Glutamatergic neuron (in vitro differentiated cells): ENCODE measurements at places on chromosomes 6 and 20. TPM values are rescaled to one million over a fixed set of nuclear protein-coding genes. Genes with fewer than 3 reads are reported as not detected.
A peak's percentile ranks its signal among the peaks of the same experiment; 100 is the strongest.

NXT1 gene
- total RNA-seq, result 12.6 TPM

CLVS2 gene
- 18.6 TPM for total RNA-seq

GGTLC1 gene
- total RNA-seq, result not detected

MAPK13 gene
- total RNA-seq, result 4.2 TPM

TSHZ2 gene
- total RNA-seq, result 10.0 TPM

PNPLA1 gene
- not detected for total RNA-seq

ULBP2 gene
- total RNA-seq, result 5.4 TPM

DNA sequence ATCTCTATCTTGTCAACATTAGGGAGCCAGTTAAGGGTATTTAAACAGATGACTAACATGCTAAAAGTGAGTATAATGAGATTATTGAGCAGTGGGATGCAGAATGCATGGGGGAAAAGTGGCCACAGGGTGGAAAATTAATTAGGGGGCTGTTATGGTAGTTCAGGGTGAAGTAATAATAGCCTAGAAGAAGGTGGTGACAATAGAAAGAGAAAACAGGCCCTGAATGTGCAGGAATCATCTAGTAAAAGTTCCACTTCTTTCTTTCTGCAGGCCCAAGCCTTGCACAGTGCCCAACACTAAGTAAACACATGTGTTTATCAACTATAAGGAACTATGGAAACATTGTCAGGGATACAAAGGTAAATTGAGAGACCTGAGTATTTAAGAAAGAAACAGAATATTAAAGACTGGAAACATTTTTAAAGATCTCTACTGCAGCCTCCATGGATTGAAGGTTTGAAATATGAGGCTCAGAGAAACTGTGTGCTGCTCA is 7.1 kb upstream of the MYB start:
- DNase-seq, result no peak

GRCh38 chr6:157497579-157497978 is 116.6 kb downstream of the ZDHHC14 start:
- DNase-seq, result no peak

- peak; percentile 89 for DNase-seq
These were observed 60.4 kb upstream of the KLHL31 start for GRCh38 chr6:53725791-53726575.

- DNase-seq, result no peak
These were observed 135.9 kb downstream of the AGPAT4 start for GRCh38 chr6:161137839-161138542.

DNA sequence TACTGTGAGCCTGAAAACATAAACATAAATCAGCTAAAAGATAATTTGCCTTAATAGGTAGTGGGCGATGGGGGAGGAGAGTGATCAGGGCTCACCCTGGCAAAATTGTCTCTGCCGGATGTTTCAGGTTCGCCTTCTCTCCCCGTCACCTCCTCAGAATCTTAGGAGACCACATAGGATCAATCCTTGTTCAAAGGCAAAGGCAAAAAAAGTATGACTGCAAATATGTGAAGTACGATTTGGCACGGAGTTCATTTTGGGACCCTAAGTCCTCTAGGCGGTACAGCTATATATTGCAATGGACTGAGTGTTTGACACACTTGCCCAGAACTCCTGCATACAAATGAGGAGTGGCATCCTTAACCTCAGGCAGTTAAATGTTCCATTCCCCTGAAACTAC is 649.2 kb upstream of the FLRT3 start:
- DNase-seq, result no peak

GRCh38 chr6:144149894-144150709 is at the start of gene STX11:
STX11 (plus strand) TSS chr6:144150517; CDS start chr6:144186628, 36,111 bp downstream.
- peak; percentile 56 for DNase-seq

DNA sequence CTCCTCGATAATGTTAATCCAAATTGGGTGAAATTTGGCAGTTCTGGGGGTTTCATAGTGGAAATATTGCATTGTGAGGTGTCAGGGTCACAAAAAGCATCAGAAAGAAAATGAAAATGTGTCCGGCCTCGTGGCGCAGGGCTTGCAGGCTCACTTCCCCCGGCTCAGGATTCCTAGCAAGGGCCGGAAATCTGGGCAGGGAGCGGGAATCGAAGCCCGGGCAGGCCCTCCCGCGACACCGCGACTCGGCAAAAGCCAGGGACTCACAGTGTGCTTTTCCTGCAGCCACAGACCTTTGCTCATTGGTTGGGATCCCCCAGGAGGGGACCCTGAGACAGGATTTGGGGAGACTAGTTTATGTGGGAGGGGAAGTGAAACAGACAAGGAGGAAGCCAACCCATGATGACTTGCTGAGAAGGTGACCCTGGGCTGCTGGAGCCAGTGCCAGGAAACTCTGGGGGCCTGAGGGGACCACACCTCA is 847 bp upstream of the CD93 start:
- DNase-seq, result no peak

GRCh38 chr6:13455552-13455966 is 31.8 kb downstream of the GFOD1 start:
- no peak for DNase-seq

DNA sequence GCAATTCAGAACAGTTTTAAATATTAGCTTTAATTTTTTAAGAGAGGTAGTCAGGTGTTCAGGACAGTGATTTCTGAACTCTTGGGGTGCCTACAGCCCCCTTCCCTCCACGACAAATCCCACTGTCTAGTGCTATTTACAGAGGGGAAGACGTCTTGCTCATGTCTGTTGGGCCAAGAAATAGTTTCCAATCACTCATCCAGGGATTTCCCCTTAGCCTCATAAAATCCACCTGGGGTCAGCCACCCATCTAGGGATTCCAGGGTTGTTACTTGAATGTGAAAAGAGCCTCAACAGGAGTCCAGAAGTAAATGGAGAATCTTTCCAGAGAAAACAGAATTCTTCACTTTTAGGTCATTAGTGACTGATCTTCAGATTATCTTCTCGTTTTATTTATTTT is 37.0 kb downstream of the BICRAL start:
- DNase-seq, result no peak

- DNase-seq, result no peak
These were observed 21.0 kb downstream of the BANF2 start for GRCh38 chr20:17720755-17721154.

DNA sequence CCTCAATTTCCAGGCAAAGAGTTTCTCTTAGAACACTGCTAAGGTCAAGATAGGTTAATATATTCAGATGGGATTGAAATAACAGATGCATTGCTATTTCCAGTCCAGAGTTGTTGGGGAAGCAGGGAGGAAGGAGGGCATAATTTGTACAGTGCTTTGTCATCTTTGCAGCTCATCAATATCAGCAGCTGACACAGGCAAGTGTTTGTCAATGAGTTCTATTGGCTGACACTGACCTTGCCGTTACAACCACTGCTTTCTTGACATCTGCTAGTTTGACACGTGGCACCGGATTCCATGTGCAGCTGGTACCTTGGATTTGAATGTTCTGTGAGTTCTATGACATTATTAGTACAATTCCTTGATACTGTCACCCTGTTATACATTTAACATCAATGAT is 28.0 kb upstream of the MLIP start:
- peak; percentile 42 for DNase-seq

- DNase-seq, result no peak
These were observed 8.2 kb upstream of the ASCC3 start for GRCh38 chr6:100889351-100889750.
